ENCODE measurements at places on chromosomes 3 and 15.

DNA sequence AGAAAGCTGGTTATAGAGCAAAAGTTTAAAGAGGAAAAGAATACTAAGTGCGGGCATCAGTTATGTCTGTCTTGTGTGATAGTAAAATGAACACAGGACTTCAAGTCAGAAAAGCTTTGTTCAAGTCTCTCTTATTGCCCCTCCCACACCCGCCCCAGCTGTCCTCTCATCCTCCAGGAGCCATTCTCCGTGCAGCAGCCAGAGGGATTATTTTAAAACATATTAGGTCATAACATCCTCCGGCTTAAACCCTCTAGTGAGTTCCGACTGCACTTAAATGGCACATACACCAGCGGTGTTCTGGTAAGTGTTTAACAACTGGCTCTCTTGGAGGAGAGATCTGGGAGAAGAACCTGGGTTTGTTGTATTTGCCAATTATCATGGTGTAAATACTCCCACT lies 104.8 kb upstream of the TNFAIP8L3 start:
- DNase-seq = no peak

GRCh38 chr3:194130807-194131589 lies 5.0 kb upstream of the HES1 start:
- DNase-seq = no peak

DNA sequence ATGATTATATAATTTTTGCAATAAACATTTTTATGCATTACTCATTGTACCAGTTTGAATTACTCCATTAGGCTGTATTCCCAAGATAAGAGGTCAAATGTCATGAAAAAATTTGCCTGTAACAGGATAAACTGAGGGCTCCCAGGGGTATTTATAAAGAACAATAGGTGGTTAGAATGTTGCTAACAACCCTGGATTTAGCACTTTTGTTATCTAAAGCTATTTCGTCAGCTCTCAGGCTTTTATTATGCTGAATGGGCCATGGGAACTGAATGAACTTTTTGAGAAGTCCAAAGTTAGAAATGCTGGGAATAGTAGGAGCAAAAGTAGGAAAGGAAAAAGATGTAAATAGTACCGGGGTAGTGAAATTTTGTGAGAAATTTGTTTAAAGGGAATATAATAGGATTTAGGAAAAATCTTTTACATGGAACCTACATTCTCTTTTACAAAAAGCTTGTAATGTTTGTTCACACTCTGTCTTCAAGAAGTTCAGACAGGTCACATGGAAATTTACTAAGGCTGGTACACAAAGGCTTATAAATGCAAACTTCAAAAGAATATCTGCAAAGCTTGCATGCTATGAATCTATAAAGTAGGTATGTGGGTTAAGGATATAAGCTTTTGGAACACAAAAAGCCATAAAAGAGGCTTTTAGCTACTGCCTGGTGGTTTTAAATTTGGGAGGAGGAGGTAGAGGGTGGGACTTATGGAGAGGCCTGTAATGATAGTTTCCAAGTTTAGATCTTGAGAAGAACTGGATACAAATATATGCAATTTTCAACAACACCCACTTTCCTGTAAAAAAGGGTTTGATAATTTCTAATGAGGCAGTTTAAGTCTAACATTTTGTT lies 445.8 kb upstream of the NAALADL2 start:
- DNase-seq = no peak

DNA sequence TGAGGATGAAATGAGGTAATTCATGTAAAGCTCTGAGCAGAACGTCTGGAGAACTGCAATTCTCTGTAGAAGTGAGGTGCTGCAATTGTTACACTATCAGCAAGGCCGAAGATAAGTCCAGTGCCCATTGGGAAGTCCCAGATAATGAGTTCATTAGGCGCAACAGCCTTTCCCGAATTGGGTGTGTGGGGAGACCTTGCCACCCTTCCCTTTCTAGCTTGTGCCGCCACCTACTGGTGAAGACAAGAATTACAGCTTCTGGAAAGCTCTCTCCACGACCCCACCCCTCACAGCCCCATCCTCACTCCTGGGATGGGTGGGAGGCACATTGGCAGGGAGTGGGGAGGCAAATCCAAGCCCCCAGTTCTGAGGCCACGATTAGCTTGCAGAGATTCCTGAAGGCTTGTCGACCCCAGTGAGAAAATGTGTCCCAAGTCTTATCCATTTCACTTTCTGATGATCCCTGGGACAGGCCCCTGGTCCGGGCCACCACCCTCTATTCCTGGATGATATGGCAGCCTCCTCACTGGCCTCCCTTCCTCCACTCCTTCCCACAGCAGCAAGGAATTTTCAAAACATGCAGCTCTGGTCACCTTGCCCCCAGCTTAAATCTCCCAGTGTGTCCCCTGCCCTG lies 36.4 kb downstream of the FAM3D start:
- peak; percentile 37 for DNase-seq

GRCh38 chr15:96186105-96186504 lies 144.4 kb upstream of the NR2F2 start:
- no peak for DNase-seq

- peak; percentile 87 for DNase-seq
Measured at GRCh38 chr15:56919031-56919608, 676 bp downstream of the TCF12 start.

DNA sequence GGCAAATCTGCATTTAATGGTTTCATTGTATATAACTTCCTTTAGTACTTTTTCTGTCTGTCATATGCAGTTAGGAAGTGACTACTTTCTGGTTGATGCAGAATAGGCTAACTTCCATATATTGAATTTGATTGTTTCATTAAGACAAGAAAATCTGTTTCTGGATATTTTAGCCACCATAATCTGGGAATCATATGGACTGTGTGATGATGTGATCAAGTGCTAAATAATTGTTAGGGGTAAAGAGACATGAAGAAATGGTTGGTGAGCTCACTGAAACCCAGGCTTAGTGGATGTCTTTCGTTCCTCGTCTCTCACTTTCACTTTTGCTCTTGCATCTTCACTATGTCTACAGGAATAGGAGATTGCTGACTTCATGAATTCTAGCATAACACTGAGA lies 3.5 kb upstream of the MNS1 start:
- DNase-seq = peak; percentile 17

GRCh38 chr15:86865920-86866319 lies 786.2 kb downstream of the AGBL1 start:
- no peak for DNase-seq

- DNase-seq = peak; percentile 73
Measured at GRCh38 chr15:88454867-88455810, 12.0 kb downstream of the MRPL46 start.

GRCh38 chr3:119588112-119588511 lies 8.8 kb downstream of the ADPRH start:
- DNase-seq = no peak

- DNase-seq = no peak
Measured at GRCh38 chr3:52020796-52021195, 25.1 kb upstream of the RPL29 start.

- no peak for DNase-seq
Measured at GRCh38 chr15:40232625-40233070, 6.2 kb upstream of the PAK6 start.

- DNase-seq = no peak
Measured at GRCh38 chr3:49162751-49163419, 3.2 kb downstream of the CCDC71 start.

DNA sequence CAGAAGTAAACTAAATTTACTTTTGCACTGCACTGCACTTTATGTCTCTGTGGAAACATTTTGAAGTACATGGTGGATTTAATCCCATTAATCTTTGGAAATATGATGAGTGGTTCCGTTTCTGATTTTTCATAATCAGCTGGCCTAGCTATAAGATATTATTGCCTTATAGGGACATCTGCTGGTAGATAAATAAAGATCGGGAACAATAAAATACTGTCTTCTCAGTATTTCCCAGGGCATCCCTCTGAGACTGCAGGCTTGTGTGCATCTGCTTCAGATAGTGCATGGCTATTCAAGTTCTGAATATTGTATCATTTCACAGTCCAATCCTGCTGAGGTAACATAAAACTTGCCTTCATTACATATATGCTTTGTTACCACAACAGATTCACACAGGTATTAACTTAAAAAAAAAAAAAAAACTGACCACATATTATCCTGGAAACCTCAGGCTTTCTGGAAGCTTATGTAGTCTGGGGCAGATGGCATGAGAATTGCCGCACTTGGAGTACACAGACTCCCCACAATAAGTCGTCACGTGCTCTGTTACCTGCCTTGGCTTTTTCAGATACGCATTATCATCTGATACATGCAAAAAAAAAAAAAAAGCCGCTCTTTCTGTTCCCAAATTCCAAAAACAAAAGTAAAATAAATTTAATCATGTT lies 330.8 kb upstream of the AGTR1 start:
- peak; percentile 50 for DNase-seq

DNA sequence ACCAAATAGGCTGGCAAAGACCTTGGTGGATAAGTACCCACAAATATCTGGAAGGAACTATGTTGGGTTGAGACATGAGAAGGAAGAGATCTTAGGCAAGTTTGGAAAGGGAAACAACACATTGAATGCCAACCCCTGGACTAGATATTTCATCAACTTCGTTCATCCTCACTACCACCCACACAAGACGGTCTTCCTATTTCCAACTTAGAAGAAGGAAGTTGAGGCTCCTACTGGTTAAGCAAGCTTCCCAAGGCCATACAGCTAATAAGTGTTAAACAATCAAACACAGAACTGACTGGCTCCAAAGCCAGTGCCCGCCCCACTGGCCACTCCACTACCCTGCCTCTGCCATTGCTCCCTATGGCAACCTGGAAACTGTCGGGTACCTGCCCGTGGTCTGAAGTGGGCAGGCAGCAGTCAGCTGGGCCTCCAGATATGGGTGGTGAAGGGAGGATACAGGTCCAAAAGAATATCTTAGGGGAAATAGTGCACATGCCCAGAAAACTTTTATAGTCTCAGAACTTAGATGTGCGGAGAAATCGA lies 94.9 kb downstream of the LIPC start:
- DNase-seq = no peak

DNA sequence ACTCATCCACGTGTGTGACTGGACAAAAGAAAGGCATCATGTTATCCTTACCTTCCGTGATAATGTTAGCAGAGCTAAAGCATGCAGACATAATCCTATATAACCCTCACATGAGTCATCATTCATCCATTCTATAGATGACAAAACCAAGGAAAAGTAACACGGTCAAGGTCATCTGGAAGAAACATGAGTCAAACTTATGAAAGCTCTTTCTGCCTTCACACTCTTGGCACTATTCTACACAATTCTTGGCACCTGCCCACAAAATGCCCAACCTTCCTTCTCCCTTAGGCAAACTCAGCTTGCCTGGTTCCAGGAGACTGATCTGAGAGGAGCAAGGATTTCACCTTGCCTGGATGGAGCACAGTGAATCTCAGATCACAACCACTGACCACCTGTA lies 66.9 kb downstream of the PRICKLE2 start:
- no peak for DNase-seq

GRCh38 chr15:90389513-90389912 lies 1.5 kb downstream of the IQGAP1 start:
- no peak for DNase-seq

DNA sequence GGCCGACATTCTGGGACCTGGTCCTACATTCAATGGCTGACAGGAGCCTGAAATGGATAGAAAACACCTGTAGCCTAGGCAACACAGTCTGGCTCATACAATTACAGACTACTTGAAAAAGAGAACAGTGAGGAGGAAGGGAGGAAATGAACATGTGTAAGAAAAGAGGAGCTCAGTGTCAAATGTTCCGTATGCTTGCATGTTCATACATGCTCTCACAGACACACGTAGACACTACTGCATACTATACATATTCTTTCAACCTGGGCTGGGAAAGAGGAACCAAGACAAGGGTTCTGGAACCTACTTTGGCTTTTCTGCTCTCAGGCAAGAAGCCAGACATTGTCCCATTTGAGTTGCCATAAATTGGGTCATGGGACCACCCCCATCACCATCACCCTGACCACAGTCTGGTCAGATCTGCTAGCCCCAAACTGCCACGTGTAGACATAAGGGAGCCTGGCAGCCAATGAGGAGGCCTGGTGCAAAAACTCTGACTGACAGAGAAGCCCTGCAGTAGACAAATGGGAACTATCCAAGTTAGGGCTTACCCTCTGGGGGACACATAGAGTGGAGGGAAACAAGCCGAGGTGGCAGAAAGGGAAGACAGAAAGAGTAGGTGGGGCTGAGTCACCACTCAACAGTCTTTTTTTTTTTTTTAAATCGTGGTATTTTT lies 310.0 kb downstream of the SHQ1 start:
- no peak for DNase-seq

GRCh38 chr3:170563712-170564423 lies 22.0 kb downstream of the SLC7A14 start:
- DNase-seq = peak; percentile 16

- DNase-seq = no peak
Measured at GRCh38 chr15:29035336-29036285, 149.8 kb downstream of the APBA2 start.

DNA sequence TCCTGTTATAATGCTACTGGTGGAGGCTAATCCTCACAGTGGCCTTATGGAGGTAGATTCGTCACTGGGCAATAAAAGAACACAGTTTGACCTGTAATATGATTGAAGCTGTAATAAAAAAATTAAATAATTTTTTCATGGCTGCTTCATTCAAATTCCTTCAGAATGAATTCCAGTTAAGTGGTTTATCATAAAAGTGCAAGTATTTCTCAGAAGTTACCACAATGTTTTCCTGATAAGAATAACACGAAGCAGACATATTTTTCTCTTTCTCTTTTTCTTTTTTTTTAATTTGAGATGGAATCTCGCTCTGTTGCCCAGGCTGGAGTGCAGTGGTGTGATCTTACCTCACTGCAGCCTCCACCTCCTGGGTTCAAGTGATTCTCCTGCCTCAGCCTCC lies 15.6 kb downstream of the B4GALT4 start:
- DNase-seq = no peak

GRCh38 chr3:153051427-153052095 lies 110.5 kb upstream of the RAP2B start:
- peak; percentile 89 for DNase-seq

DNA sequence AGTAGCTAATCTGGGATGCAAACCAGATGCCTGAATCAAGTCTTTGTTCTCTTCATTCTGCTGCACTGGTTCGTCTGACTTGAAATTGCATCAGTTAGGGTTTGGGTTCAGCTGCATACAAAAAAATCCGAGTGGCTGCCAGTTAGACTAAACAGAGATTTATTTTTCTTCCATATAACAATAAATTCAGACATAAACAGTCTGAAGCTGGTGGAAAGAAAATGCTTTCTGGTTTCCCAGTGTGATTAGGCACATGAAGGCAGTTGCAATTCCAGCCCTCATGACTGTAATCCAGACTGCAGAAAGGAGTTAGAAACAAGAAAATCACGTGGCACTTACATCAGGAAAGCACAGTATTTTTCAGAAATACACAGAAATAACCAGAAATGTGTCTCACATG lies 930.7 kb downstream of the MCTP2 start:
- no peak for DNase-seq

GRCh38 chr3:190983875-190984274 lies 121.4 kb upstream of the GMNC start:
- DNase-seq = no peak

DNA sequence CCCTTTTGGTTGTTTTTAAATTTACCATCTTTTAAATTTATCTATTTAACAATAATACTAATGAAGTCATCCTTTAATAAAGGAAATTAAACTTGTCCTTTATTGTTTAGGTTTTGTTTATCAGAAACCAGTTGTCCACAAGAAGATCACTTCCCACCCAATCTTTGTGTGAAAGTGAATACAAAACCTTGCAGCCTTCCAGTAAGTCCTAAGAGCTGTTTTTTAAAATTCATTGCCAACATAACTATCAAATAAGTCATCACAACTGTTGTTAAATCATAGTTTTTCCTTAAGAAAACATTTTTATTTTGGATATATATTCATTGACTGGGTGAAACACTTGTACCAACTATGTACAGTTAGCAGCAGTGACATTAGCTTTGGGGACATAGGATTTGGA lies 59.4 kb downstream of the CALML4 start:
- no peak for DNase-seq

All from RKO (cell line).